ENCODE measurements at places on chromosomes 2 and 18.

GRCh38 chr2:147386284-147386683 is 458.5 kb upstream of the ACVR2A start:
- DNase-seq: no peak

DNA sequence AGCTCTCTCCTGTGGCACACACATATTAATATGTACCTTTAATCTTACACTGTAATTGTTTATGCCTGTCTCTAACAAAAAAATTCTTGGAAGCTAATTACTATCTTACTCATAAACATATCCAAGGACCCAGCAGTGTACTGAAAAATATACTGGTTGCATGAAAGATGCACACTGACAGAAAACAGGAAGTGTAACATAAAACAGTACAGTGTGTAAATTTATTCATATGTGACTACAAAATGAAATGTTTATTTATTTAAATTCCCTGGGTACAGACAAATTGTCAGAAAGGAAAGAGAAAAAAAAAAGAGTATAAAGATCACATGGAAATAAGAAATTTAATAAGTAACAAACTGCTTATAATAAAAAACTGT is 28.5 kb downstream of the TMEM131 start:
- no peak for DNase-seq

DNA sequence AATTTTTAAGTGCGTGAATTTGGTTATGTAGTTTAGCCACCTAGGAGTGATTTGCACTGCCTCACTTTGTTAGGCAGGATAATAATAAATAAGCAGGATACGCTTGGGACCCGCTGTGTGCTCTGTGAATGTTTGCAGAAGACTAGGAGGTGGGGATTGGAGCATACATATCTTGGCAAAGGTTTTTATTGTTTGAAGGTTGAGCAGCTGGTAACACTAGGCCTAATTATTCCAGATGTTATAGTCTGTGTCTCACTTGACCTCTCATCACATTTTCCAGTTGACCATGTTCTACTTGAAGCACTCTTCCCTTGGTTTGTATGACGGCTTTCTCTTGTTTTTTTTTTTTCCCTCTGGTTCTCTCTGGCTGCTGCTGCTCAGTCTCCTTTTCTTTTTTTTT is 42.7 kb downstream of the FHOD3 start:
- DNase-seq: no peak

GRCh38 chr2:198325359-198325758 is 521.0 kb downstream of the PLCL1 start:
- no peak for DNase-seq

- DNase-seq: peak; percentile 79
Measured at GRCh38 chr2:46645681-46646162, 166.4 kb downstream of the TMEM247 start.

GRCh38 chr2:103789381-103790095 is 1027.7 kb downstream of the TMEM182 start:
- no peak for DNase-seq

DNA sequence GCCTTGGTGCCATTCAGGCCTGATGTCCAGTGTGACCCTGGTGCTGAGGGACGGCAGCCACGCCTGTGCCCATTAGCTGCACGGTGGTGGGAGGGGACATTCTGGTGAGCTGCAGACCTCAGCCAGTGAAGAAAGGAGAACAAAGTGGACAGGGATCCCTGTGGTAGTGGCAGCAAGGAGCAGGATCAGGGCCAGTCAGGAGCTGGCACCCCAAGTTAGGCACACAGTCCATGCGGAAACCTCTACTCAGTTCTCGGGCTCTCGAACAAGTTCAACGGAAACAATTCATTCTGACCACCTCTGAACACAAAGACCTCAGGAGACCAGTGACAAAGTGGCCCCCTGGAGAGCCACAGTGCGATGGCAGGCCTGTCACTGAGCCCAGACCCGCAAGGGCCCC is 30.1 kb downstream of the COA5 start:
- DNase-seq: no peak

DNA sequence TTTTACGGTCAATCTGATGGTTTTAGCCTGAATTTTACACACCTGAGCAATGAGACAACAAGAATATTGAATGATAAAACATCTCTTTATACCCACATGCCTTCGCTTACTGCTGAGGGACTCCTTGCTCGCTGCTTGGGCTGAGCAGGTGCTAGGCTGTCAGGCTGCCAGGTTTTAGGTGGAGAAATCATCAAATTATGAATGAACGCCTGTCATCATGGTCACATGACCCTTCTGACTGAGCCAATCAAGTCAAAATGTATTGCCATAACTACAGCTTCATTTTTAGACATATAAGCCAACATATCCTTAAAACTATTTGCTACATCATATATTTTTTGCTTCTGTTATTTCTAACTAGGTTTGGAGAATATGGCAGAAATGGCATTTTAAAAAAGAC is 274.0 kb downstream of the LNPK start:
- no peak for DNase-seq

DNA sequence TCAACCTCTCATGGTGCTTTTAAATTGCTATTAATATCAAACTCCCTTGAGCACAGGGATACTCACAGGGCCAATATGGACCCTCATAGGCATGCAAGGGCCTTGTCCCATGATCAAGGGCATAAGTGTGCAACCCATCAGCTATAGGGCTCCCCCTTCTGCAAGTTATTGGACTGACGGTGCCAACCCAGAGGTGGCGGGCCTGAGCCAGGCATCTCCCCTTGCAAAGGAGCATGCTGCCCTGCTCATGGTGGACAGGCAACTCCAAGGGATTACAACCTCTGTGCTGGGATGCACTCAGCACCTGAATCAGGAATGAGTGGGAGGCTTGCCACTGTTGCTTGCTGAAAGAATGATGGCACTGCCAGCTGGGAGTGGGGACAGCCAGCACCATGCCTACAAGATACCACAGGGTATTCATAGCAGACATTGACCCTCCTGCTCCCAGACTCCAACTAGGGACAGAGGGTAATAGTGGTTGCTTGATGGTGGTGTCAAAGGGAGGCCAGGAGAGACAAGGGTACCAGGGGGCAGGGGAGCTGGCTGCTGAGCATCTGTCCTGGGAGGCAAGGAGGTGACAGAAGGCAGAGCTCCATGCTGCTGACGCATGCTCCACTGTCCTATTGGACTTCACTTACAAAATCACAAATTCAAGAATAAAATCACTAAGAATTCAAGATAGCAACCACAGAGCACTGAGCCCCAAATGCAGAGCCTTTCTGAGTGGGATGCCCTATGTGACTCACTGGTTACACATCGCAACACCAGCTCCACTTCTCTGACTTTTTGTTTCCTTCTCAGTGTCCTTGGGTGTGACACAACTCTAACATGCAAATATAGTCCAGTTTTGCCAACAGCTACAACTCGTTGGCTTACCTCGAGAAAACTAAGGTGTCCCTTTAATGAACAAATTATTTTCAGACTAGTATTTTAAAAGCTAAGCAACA is 157.1 kb upstream of the CCDC150 start:
- DNase-seq: peak; percentile 80

GRCh38 chr2:74876081-74876886 is 42.4 kb downstream of the HK2 start:
- peak; percentile 57 for DNase-seq

- peak; percentile 36 for DNase-seq
Measured at GRCh38 chr2:96811917-96812316, 4.2 kb upstream of the CNNM3 start.

DNA sequence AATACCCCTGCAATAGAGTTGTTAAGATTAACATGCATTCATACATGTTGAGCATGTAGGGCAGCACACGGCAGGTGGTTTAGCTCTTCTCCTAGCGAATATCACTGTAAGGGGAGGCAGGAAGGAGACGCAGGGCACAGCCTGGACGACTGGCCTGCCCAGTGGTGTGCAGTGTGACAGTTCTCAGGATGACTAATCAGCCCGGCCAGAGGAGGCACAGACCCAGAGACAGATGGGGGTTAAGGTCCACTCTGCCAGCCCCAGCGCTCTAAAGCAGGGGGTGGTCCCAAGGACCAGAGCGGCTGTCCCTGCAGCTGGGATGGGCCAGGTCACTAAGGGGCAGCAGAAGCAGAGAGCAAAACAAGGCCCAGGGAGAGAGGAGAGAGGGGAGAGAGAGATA is 63.7 kb downstream of the RNF152 start:
- no peak for DNase-seq

GRCh38 chr2:233087713-233088112 is 27.6 kb downstream of the INPP5D start:
- DNase-seq: no peak

GRCh38 chr18:5640939-5641338 is 97.1 kb upstream of the EPB41L3 start:
- DNase-seq: no peak

DNA sequence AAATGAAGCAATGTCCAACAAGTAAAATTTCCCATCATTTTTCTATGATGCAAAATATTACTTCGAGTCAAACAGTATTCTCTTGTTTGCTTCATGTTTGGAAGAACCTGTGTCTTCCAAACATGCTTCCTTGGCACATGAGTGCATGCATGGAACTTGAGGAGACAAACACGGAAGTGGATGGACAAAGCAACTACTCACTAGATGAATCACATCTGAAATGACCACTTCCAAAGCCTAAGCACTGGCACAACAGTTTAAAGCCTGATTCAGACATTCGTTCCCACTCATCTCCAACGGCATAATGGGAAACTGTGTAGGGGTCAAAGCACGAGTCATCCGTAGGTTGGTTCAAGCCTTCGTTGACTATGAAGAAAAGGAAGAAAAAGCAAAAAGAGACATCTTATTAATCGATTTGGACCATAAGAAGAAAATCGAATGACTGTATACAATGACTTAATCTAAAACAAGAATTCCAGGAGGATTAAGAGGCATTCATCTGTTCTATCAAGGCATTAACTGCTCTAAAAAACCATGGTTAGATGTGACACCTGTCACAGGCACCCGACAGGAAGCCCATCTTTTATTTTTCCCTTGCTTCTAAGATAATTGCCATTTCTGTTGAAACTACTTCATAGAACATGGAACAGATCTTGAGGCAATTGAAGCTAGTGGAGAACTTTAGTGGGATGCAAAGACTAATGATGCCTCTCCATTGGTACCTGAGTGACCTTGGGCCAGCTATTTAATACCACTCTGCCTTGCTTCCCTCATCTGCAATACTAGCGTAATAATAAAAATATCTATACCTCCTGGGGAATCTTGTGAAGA is 56.0 kb downstream of the ATIC start:
- peak; percentile 72 for DNase-seq

DNA sequence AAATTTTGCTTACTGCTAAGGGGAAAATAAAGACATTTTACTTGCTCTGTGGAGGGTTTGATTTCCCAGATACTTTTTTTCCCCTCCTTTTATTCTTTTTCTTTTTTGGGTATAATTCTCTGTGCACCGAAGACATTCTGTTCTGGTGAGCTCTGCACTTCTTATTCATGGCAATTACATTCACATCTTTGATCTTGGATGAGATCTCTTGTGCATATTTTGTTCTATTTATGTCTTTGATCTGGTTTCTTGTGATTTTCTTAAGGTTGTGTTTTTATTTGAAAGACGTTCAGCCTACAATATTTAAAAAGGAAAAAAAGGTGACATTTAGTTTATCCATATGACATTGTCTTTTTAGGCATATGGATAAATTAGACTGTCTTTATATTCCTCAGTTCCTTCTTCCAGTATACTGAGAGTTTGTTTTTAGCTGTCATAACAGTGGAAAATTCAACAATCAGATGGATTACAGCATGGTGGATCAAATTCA is 33.7 kb upstream of the EPHA4 start:
- no peak for DNase-seq

DNA sequence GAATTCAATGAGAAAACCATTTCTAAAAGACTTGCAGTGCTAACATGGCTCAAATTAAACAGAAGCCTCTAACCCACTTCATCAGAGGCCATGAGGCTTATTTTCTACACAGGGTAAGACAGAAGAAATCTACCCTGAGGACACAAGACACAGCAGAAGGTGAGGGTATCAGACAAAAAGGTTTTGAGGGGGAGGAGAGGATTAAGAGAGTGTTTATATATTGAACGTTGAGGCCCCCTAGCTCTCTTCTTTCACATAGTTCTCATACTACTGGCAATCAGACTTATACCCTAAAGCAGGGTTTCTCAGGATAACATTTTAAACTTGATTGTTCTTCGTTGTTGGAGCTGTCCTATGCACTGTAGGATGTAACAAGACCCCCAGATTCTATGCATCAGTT is 21.4 kb downstream of the ORC4 start:
- DNase-seq: no peak

DNA sequence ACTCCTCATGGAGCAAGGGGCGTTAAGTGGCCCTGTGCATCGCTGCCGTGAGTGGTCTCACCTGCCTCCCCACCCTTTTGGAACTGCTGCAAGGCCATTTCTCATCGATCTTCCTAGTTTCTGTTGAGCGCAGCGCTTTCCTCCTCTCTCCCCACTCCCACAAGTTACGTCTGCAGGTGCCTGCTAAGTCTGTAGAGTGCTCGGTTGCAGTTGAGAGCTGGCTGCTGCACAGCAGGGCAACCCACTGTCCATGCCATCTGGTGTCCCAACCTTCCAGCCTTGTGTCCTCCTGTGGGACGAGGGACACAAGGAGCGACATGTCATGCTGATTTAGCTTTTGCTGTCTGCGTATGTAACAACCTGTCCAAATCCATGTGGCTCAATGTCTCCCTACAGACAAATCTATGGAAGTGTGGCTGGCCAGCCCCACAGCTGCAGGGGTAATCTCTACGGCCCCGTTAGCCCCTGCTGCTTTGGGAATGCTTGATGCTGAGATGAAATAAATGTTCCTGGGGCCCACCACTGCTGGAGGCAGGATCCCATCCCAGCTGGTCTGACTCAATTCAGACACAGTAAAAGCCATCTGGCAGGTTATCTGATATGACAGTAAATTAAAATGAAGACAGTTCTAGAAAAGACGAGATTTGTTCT is 68.1 kb upstream of the TCF7L1 start:
- DNase-seq: no peak

DNA sequence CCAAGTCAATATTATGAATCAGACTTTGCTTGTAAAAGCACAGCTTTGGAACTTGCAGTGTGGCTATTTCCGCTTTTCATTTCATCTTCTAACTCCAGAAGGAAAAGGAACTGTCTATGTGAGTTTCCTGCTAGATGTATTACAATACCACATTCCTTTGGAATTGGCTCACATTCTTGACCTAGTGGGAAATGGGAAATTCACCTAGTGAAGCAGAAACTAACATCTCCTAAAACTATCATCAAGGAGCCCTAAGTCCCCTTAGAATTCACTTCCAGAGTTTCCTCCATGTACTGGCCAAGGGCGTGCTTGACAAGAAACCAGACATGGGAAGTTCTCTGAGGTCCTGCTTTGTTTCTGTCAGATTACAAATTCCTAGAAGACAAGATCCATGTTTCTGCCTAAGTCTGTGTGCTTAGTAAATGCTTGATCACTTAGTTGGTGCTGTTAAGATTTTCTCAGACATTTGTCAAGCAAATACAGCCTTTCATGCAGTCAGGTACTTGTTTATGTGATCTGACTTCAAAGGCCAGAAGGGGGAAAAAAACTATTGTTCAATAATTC is 275.7 kb upstream of the FN1 start:
- peak; percentile 38 for DNase-seq

Measured in stromal cell of bone marrow (primary cell).